ENCODE measurements at places on chromosomes 1 and 21. TPM values are rescaled to one million over a fixed set of nuclear protein-coding genes. Genes with fewer than 3 reads are reported as not detected.

BRINP2 gene
- total RNA-seq: not detected

KCNN3 gene
- total RNA-seq: under 0.01 TPM

P3H1 gene
- total RNA-seq: 111 TPM

KISS1 gene
- total RNA-seq: not detected

PIGK gene
- total RNA-seq: 22.4 TPM

CFH gene
- total RNA-seq: 23.5 TPM

SUCO gene
- total RNA-seq: 15.4 TPM

OLIG2 gene
- not detected for total RNA-seq

VPS13D gene
- 30.7 TPM for total RNA-seq

SMCP gene
- total RNA-seq: not detected

RGL1 gene
- total RNA-seq: 25.4 TPM

ABCA4 gene
- under 0.01 TPM for total RNA-seq

CYP2J2 gene
- total RNA-seq: 0.20 TPM

AMPD1 gene
- not detected for total RNA-seq

SFN gene
- total RNA-seq: 0.73 TPM

PLCH2 gene
- 0.20 TPM for total RNA-seq

ERRFI1 gene
- 68.0 TPM for total RNA-seq

TAS1R1 gene
- total RNA-seq: not detected

GLUL gene
- total RNA-seq: 545 TPM

NOS1AP gene
- not detected for total RNA-seq

CDC20 gene
- total RNA-seq: 121 TPM

WRAP73 gene
- total RNA-seq: 10.9 TPM

RGS16 gene
- total RNA-seq: 0.20 TPM

VAMP4 gene
- total RNA-seq: 6.6 TPM

MAP3K21 gene
- 3.7 TPM for total RNA-seq

ANGPTL7 gene
- total RNA-seq: not detected

TRIM67 gene
- total RNA-seq: under 0.01 TPM

KCND3 gene
- under 0.01 TPM for total RNA-seq

SPRR1B gene
- total RNA-seq: not detected

LCE1F gene
- not detected for total RNA-seq

OR2T11 gene
- not detected for total RNA-seq

OR2T34 gene
- total RNA-seq: not detected

BPNT1 gene
- total RNA-seq: 22.3 TPM

KPRP gene
- not detected for total RNA-seq

IFI16 gene
- total RNA-seq: 115 TPM

ACKR1 gene
- total RNA-seq: not detected

EDN2 gene
- total RNA-seq: not detected

SIPA1L2 gene
- 0.73 TPM for total RNA-seq

LGR6 gene
- not detected for total RNA-seq

TMEM200B gene
- total RNA-seq: 9.9 TPM

FYB2 gene
- total RNA-seq: not detected

TRAF3IP3 gene
- total RNA-seq: not detected

LCE1E gene
- total RNA-seq: 0.37 TPM

THEMIS2 gene
- total RNA-seq: 10.3 TPM

PLA2G2C gene
- total RNA-seq: not detected

NBPF6 gene
- total RNA-seq: not detected

All from subcutaneous preadipocyte (primary cell).